ENCODE measurements at places on chromosomes 1 and 21.

DNA sequence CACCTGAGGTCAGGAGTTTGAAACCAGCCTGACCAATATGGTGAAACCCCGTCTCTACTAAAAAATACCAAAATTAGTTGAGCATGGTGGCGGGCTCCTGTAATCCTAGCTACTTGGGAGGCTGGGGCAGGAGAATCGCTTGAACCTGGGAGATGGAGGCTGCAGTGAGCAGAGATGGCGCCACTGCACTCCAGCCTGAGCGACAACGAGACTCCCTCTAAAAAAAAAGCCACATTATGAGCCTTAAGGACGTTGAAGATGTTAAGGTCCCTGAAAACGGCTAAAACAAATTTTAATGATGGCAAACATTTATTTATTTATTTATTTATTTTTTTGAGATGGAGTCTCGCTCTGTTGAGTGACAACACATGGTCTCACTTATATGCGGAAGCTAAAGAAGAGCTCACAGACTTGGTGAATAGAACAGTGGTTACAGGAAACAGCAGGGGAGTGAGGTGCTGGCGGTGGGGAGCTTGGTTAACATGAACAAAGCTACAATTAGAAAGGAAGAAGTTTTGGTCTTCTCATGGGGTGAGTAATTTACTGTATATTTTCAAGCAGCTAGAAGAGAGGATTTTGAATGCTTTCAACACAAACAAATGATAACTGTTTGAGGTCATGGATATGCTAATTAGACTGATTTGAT lies 47.1 kb downstream of the TCP10L start:
- no peak for DNase-seq

GRCh38 chr1:86776108-86776507 lies 71.7 kb downstream of the SH3GLB1 start:
- no peak for DNase-seq

DNA sequence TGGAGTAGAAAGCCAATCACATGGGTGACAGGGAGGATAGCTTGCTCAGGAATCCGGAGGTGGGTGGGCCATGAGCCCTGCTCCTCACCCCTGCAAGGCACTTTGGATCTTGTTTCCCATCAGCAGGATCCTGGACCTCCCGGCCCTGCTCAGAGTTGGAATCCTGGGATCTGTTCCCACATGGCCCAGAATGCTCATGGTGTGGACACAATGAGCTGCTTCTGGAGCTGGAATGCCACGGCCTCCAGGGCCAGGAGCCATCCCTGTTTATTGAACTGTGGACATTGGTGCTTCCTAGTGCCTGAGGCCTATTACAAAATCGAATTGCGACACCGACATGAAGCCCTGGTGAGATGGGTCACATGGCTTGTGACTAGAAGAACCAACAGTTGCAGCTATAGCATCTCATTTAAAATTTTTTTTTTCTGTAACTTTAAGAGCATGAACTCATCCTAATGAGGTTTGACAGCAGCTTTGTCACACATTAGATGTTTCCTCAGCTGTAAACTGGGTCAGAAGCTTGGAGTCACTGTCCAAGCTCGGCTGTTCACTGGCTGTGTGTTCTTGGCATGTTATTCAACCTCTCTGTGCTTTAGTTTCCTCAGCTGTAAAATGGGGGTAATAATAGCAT lies 40.4 kb upstream of the GOLT1A start:
- DNase-seq: peak; percentile 63

DNA sequence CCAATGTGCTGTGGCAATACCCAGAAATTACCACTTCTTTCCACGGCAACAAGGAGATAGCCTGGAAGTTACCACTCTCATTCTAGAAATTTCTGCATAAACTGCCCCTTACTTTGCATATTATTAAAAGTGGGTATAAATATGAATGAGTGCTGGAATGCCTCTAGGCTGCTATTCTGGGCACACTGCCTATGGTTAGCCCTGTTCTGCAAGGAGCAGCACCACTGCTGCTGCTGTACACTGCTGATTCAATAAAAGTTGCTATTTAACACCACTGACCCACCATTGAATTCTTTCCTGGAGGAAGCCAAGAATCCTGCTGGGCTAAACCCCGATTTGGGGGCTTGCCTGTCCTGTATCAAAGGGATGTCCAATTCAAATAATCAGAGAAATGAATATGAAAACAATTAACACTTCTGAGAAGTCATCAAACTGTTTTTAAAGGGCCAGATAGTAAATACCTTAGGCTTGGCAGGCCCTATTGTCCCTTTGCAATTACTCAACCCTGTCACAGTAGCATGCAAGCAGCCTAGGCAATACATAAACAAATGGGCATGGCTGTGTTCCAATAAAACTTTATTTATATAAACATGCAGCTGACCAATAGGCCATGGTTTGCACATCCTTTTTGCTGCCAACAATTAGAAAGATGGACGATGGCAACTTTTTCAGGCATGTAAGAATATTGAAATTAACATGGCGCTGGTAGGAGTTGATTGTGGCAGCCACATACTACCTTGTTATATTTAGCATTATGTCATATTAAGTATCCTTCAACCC lies 369.4 kb upstream of the B3GALT2 start:
- no peak for DNase-seq

- no peak for DNase-seq
These were observed 44.6 kb upstream of the SIM2 start for GRCh38 chr21:36654324-36654723.

GRCh38 chr1:63524201-63524600 lies 876 bp downstream of the EFCAB7 start:
- DNase-seq: no peak

DNA sequence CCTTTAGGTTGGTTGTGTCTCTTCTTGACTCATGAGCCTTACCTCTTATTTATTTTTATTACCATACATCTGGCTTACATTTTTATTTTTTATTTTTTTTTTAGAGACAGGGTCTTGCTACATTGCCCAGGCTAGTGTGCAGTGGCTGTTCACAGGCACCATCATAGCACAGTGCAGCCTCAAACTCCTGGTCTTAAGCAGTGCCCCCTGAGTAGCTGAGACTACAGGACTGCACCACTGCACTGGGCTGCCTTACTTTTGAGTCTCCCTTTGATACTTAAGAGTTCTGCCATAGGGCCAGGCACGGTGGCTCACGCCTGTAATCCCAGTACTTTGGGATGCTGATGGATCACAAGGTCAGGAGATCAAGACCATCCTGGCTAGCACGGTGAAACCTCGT lies 76.4 kb upstream of the MACF1 start:
- DNase-seq: no peak

GRCh38 chr1:32736812-32737791 lies 34.5 kb upstream of the SYNC start:
- peak; percentile 92 for DNase-seq

DNA sequence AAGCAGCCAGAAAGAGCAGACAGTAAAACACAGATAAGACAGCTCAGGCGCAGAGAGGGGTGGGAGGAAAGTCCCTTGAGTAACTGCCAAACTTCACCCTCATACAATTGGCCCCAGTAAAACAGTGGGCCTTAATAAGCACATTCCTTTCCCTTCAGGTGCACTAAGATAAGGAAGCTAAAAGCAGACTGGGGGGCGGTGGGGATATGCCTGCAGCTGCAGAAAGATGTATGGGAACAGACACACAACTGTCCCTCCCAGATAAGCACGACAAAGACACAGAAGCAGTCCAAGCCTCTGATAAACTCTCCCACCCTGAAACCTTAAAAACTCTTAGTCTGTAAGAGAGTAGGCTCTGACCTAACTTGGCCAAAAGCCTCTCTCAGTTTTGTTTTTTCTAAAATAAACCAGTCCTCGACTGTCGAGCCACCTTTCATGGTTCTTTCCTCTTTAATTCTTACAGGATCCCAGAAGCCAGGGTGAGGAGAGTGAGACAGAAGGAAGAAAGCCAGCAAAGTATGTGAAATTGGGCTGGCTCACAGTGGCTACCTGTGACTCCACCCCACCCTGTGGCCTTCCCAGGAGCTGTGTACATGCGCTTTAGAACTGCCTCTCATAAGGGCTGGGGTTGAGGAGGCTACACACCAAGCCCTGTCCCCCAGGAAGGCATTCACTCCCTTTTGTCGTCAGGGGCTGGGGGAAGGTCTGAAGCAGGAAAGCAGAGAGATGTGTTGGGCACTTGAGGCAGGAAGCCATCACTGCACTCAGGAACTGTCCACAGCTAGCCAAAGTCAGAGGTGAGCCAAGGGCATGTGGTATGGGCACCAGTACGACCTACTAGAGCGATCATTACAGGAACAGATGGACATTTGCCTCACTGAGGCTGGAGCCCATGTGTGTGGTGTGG lies 4.6 kb downstream of the PGLYRP4 start:
- DNase-seq: no peak

- DNase-seq: no peak
These were observed 1.2 kb upstream of the CCDC28B start for GRCh38 chr1:32199043-32199716.

DNA sequence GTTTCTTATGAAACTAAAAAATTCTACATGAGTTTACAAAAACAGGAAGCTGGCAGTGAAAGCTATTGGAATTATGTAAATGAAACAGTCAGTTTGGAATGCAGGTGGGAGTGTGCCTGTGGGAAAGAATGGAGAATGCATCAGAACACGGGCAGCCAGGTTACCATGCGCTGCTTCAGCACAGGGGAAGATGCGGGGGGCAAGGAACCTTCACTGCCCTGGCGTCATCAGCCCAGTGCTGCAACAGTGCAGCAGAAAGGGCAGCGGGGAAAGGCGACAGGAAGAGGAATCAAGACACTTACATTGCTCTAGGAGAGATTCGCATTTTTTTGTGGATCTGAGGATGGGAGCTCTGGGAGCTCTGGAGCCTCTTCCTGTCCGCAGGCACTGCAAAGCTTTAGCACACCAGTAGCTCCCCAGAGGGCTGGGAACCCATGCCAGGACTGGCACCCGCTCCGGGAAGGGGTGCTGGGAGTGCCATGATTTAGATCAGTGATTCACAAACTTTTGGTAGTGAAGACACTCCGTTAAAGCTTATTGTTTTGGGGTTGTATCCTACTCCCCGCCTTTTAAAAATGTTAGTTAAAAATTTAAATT lies 64.1 kb upstream of the WDR26 start:
- no peak for DNase-seq

GRCh38 chr1:96425382-96426129 lies 296.0 kb upstream of the PTBP2 start:
- no peak for DNase-seq

- DNase-seq: no peak
These were observed 148.0 kb upstream of the ERG start for GRCh38 chr21:38646213-38646837.

DNA sequence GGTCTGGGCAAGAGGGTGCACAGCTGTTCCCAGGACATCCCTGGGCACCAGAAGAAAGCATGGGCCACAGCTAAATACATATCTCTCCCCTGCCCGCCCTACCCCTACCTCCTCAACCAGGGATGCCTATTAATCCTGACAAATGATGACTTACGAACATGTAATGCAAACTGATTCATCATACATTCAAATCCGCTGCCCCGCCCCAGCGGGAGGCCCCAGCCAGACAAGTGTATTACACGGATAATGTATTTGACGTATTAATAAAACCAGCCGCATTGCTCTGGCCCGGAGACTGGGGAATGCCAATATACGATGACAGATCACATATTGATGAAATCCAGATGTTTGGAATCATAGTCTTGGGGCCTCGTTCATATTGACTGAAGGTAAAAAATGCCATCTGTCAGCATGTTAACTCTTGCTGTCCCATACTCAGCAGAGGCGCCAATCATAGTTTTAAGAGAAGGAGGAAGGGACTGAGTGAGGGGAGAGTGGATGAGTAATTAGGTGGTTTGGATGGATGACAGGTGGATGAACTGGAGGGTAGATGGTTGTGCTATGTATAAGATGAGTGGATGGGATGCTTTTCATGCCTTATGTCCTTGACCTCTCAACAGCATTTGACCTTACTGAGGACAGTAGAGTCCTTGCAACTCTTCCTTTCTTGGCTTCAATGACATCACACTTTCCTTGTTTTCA lies 68.2 kb downstream of the TMEM53 start:
- DNase-seq: no peak

GRCh38 chr1:38152351-38153065 lies 105.9 kb upstream of the POU3F1 start:
- DNase-seq: peak; percentile 14

DNA sequence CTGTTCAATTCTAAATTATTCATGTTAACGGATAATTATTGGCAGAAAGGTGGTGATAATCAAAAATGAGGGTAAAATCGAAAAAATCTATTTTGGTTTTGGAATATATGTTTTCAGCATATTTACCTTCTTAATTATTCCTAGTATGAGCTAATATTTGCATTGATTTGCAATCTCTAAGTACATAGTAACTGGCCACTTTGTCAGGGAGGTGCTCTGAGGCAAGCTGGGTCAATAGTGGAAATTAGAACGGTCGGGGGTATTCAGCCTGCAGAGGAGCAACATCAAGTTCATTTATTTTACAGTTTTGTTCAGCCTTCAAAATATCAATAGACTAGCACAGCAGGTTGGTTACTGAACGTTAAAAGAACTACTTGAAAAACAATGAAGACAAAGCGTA lies 1.8 kb downstream of the OTUD7B start:
- DNase-seq: peak; percentile 35

- no peak for DNase-seq
These were observed 65.8 kb upstream of the BCL9 start for GRCh38 chr1:147475488-147475887.

- no peak for DNase-seq
These were observed 44.4 kb downstream of the TRMT1L start for GRCh38 chr1:185112356-185112755.

DNA sequence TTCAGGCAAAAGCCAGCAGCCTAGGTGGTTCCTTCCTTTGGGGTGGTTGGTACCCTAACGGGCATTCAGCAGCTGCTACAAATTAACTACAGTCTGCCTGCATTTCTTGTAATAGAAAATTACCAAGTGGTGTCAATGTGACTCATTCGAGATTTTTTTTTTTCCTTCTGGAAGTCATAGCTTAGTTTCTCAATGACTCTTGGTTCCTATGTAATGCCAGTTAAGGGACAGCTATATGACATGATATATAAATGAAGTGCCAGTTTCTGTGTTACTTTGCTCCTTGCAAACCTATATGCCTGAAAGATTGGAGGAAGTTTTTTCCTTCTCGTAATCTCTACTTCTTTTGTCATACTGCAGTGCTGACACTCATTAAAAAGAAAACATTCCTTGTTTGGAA lies 2.6 kb downstream of the MGST3 start:
- DNase-seq: peak; percentile 7

DNA sequence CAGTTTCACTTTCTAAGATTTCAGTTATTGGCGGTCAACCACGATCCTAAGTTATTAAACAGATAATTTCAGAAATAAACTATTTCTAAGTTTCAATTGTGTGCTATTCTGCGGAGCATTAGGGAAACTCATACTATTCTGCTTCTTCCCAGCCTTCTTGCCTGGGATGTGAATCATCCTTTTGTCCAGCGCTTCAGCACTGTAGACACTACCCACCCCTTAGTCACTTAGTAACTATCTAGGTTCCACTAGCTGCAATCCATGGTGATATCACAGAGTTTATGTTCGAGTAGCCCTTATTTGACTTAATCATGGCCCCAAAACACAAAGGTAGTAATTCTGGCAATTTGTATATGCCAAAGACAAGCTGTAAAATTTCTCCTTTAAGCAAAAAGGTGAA lies 279.9 kb upstream of the ADAMTS5 start:
- no peak for DNase-seq

- DNase-seq: peak; percentile 41
These were observed 2.7 kb upstream of the KCNJ9 start for GRCh38 chr1:160078512-160079195.

- DNase-seq: no peak
These were observed 352.5 kb upstream of the VAMP3 start for GRCh38 chr1:7418442-7419080.

GRCh38 chr21:31132574-31133242 lies 94.4 kb upstream of the KRTAP19-8 start:
- DNase-seq: no peak

GRCh38 chr1:49319426-49319963 lies 542.8 kb upstream of the BEND5 start:
- no peak for DNase-seq

Data from large intestine (tissue), 12 donors.